Natural killer cell treated with Interleukin-12 subunit alpha and Interleukin-12 subunit beta and Interleukin-15 and Interleukin-18, amount 100 ng/mL, for 72 hours (primary cell): ENCODE measurements at places on chromosomes 13 and 19. TPM values are rescaled to one million over a fixed set of nuclear protein-coding genes. Genes with fewer than 3 reads are reported as not detected.

- H3K27me3 ChIP-seq, result no peaks in the 10 kb centered on the region
- H3K4me1 ChIP-seq, result no peaks in the 10 kb centered on the region
- no peak overlapping the region for H3K4me3 ChIP-seq
Measured at GRCh38 chr13:30362869-30363268, 55.5 kb upstream of the KATNAL1 start.

DNA sequence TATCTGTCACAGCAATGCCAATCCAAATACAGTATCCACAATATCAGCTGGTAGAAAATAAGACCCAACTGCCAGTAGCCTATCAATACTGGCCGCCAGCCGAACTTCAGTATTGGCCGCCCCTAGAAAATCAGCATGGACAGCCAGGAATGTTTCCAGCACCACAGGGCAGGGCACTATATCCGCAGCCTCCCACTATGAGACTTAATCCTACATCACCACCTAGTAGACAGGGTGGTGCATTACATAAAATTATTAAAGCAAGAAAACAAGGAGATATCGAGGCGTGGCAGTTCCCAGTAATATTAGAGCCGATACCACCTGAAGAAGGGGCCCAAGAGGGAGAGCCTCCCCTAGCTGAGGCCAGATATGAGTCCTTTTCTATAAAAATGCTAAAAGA, 111.3 kb downstream of the ZNF486 start:
- DNase-seq, result no peak
- no peak overlapping the region for H3K27ac ChIP-seq
- H3K4me3 ChIP-seq, result no peak overlapping the region
- H3K36me3 ChIP-seq, result peaks cover 4% of the 10 kb centered on the region
- H3K27me3 ChIP-seq, result no peaks in the 10 kb centered on the region

- H3K27me3 ChIP-seq, result peaks cover 14% of the 10 kb centered on the region
- peak overlapping the region; percentile 69 for H3K4me3 ChIP-seq
Measured at GRCh38 chr19:14476673-14477401, 1.7 kb upstream of the PTGER1 start.

Gene KLF1
- total RNA-seq, result 0.52 TPM

Gene PRODH2
- total RNA-seq, result not detected
